ENCODE measurements at places on chromosomes 6 and 20. TPM values are rescaled to one million over a fixed set of nuclear protein-coding genes. Genes with fewer than 3 reads are reported as not detected.

The MAP7 gene
- polyA plus RNA-seq: 0.45 TPM

The ZC2HC1B gene
- polyA plus RNA-seq: not detected

The TMEM244 gene
- not detected for polyA plus RNA-seq

The FBXO30 gene
- polyA plus RNA-seq: 3.5 TPM

The HLA-DMB gene
- not detected for polyA plus RNA-seq

The ADTRP gene
- 1.6 TPM for polyA plus RNA-seq

The PAX1 gene
- polyA plus RNA-seq: not detected

All from BJ (cell line).